ENCODE measurements at places on chromosomes 1 and 21.

DNA sequence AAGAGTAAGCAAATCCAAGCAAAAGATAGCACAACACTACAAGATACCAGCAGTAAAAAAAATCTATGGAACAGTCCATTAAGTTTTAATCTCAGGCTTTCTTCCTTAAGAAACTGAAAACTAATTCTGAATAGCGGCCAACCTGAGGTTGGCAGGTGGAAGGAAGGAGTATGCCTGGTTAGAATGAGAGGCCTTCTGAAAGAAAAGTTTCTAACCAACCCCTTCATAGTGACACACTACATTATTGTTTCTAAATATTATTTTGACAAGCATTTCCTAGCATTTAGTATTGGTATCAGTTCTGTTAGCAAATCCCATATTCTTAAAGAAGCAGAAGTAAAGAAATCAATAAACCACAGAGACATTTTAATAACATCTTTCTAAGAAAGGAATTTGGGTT, 205.7 kb upstream of the PTBP2 start:
- no peaks in the 10 kb centered on the region for H3K27me3 ChIP-seq
- no peaks in the 10 kb centered on the region for H3K36me3 ChIP-seq
- no peaks in the 10 kb centered on the region for H3K4me1 ChIP-seq
- H3K4me3 ChIP-seq, result no peak overlapping the region
- DNase-seq, result no peak
- H3K27ac ChIP-seq, result no peak overlapping the region

DNA sequence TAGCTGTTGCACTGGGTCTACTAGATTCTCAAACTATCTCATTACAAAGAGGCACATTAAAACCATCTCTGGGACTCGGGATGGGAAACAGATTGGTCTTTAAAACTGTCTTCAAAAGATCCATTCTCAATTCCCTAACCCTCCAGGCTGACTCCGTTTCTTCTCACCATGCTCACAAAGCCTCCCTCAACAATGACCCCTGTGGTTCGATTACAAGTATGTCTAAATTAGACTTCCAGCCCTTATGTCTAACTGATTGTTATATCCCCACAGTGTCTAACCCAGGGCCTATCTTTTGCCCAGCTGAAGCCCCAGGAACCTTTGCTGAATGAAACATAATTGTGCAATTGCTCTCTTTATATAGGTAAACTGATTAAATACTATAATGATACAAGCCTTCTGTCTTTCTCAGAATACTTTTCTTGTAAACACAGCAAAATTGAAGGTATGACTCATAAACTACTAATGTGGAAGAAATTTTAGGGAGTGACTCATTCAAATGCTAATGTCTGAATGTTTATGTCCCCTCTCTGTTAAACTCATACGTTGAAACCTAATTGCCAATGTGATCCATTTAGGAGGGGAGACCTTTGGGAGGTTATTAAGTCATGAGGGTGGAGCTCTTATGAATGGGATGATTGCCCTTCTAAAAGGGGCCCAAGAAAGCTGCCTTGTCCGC, 65.6 kb upstream of the DAB1 start:
- no peaks in the 10 kb centered on the region for H3K4me1 ChIP-seq
- no peaks in the 10 kb centered on the region for H3K36me3 ChIP-seq
- no peaks in the 10 kb centered on the region for H3K27me3 ChIP-seq

- no peaks in the 10 kb centered on the region for H3K27me3 ChIP-seq
- H3K4me3 ChIP-seq, result no peak overlapping the region
- DNase-seq, result no peak
- no peak overlapping the region for H3K27ac ChIP-seq
- H3K4me1 ChIP-seq, result peaks cover 12% of the 10 kb centered on the region
Measured at GRCh38 chr1:205009670-205010069, 33.3 kb upstream of the CNTN2 start.

GRCh38 chr1:155873860-155874259, 14.5 kb downstream of the SYT11 start:
- no peaks in the 10 kb centered on the region for H3K36me3 ChIP-seq
- no peaks in the 10 kb centered on the region for H3K27me3 ChIP-seq
- no peak for DNase-seq
- no peaks in the 10 kb centered on the region for H3K4me1 ChIP-seq

DNA sequence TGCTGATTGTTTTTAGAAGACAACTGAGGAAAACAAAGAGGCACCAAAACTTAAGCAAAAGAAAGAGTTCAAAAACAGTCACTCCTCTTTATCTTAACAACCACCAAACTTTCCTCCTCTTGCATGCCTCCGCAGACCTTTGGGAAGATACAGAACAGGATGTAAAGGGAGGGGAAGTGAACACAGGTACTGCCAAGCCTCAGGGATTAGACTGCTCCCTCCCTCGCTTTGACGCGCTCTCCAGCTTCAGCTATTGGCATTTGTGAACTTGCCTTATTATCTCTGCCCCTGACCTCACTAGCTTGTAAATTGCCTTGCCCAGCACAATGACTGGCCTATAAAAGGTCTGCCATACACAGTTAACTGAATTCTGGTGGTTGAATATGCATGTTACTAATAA, 4.8 kb upstream of the SRP9 start:
- no peaks in the 10 kb centered on the region for H3K27me3 ChIP-seq
- peaks cover 10% of the 10 kb centered on the region for H3K4me1 ChIP-seq
- no peak overlapping the region for H3K4me3 ChIP-seq
- no peaks in the 10 kb centered on the region for H3K36me3 ChIP-seq

DNA sequence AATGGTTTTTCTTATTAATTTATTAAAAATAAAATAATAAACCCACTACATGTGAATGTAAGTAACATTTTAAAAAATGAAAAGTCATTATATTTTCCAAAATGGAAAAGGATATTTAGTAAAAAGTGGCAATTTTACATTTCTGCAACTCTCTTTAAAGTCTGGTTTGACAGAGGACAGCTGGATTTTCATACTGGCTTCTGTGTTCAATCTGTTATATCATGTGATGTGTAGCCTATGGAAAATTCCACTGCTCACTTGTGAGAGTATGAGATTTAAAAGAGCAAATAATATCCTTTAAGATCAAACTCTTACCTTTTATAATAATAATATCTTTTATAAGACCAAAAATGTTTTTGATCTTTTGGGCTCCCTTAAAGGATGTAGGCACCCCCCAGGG, 33.7 kb downstream of the PCP4 start:
- no peaks in the 10 kb centered on the region for H3K27me3 ChIP-seq
- H3K36me3 ChIP-seq, result no peaks in the 10 kb centered on the region
- DNase-seq, result no peak
- no peak overlapping the region for H3K4me3 ChIP-seq

GRCh38 chr1:2473198-2473597, 2.9 kb upstream of the PLCH2 start:
- no peaks in the 10 kb centered on the region for H3K27me3 ChIP-seq
- H3K36me3 ChIP-seq, result no peaks in the 10 kb centered on the region
- H3K27ac ChIP-seq, result no peak overlapping the region
- H3K4me1 ChIP-seq, result no peaks in the 10 kb centered on the region
- DNase-seq, result no peak
- H3K4me3 ChIP-seq, result no peak overlapping the region

DNA sequence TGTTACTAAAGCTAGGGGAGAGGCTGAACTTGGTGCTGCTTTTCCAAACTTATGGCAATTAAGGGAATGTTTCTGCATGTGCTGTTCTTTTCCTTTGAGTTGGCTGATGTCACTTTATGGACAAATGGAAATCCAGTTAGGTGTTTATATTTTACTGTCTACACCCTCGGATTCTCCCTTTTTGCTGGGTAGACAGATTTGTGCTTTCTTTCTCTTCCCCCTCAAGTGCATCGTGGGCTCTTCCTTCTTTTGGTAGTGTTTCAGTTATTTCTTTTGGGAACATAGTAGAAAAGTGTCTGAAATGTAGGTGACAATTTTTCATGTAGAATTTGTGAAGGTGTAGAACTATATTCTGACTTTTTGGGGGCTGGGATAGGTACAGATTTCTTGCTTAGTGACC, 22.9 kb downstream of the SYT14 start:
- H3K27ac ChIP-seq, result no peak overlapping the region
- no peak overlapping the region for H3K4me3 ChIP-seq
- H3K27me3 ChIP-seq, result no peaks in the 10 kb centered on the region
- H3K4me1 ChIP-seq, result no peaks in the 10 kb centered on the region
- no peaks in the 10 kb centered on the region for H3K36me3 ChIP-seq

DNA sequence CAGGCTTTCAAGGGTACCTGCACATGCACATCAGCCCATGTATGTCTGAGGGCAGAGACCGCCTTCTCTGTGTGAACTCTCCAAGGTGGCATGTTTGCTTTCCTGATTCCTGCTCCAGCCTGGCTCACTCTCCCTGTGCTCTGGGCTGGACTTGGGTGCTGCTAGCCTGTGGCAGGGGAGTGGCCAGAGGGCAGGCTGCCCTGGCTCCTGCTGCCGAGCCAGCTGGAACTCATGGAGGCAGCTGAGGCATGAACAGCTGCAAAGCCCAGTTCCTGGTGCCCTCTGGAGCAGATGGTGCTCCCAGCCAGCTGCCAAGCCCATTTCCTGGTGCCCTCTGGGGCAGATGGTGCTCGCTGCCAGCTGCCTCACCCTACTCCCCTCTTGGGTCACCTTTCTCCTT, 7.6 kb downstream of the UBL4B start:
- H3K4me1 ChIP-seq, result no peaks in the 10 kb centered on the region
- no peak overlapping the region for H3K4me3 ChIP-seq
- no peak for DNase-seq
- H3K36me3 ChIP-seq, result no peaks in the 10 kb centered on the region

GRCh38 chr1:85109475-85109874, 61.2 kb upstream of the MCOLN3 start:
- no peaks in the 10 kb centered on the region for H3K36me3 ChIP-seq
- H3K27me3 ChIP-seq, result no peaks in the 10 kb centered on the region

DNA sequence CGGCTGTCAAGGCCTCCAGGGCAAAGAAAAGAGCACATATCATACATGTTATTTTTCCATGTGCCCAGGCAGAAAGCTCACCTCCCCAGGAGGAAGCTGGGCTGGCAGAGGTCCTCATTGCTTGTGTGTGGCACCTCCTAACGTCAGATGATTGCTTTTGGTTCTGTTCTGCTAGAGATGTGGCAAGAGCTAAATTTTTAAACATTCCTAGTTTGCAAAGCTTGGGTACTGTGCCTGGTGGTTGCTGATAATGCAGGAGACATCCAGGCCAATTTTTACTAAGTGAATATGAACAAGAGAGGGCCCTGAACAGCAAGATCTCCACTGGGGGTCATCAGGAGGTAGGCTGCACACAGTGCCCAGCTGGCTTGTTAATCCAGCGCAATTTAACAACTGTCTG, 93.9 kb downstream of the TBX19 start:
- H3K36me3 ChIP-seq, result no peaks in the 10 kb centered on the region
- H3K4me3 ChIP-seq, result no peak overlapping the region
- DNase-seq, result no peak

DNA sequence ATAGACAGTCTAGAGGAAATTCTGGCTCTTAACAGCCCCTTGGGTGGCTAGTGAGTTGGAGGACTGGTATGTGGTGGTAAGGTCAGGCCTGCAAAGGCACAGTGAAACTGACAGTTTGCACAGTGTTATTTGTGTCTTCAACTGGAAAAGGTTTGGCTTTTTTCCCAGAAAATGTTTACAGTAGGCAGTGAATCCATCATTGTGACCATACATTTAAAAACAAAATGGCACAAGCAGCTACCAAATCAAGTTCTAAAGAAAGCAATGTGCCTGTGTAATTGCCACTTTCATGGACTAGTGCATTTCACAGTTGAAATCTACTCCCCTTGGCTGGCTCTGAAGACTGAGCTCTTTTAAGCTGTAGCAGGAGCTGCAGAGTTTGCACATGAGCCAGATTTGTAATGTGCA, 24.8 kb downstream of the ATPAF1 start:
- DNase-seq, result no peak
- no peaks in the 10 kb centered on the region for H3K4me1 ChIP-seq
- peaks cover 12% of the 10 kb centered on the region for H3K36me3 ChIP-seq
- H3K4me3 ChIP-seq, result no peak overlapping the region
- no peak overlapping the region for H3K27ac ChIP-seq
- no peaks in the 10 kb centered on the region for H3K27me3 ChIP-seq

GRCh38 chr21:43937051-43937832, 72.2 kb downstream of the AGPAT3 start:
- no peaks in the 10 kb centered on the region for H3K4me1 ChIP-seq
- no peak overlapping the region for H3K4me3 ChIP-seq
- DNase-seq, result no peak
- H3K27ac ChIP-seq, result no peak overlapping the region
- peaks cover 8% of the 10 kb centered on the region for H3K36me3 ChIP-seq

GRCh38 chr21:35084869-35085268, 35.8 kb upstream of the RUNX1 start:
- no peaks in the 10 kb centered on the region for H3K27me3 ChIP-seq
- no peaks in the 10 kb centered on the region for H3K4me1 ChIP-seq
- no peaks in the 10 kb centered on the region for H3K36me3 ChIP-seq
- no peak for DNase-seq
- no peak overlapping the region for H3K4me3 ChIP-seq

GRCh38 chr1:101221945-101222429, 14.8 kb upstream of the S1PR1 start:
- H3K4me1 ChIP-seq, result no peaks in the 10 kb centered on the region
- no peak for DNase-seq
- H3K27me3 ChIP-seq, result no peaks in the 10 kb centered on the region
- no peak overlapping the region for H3K4me3 ChIP-seq
- no peaks in the 10 kb centered on the region for H3K36me3 ChIP-seq

- no peak overlapping the region for H3K4me3 ChIP-seq
- no peaks in the 10 kb centered on the region for H3K36me3 ChIP-seq
- H3K27ac ChIP-seq, result no peak overlapping the region
- no peaks in the 10 kb centered on the region for H3K4me1 ChIP-seq
- H3K27me3 ChIP-seq, result no peaks in the 10 kb centered on the region
Measured at GRCh38 chr1:30513396-30514136, 209.8 kb downstream of the MATN1 start.
